Activated CD4-positive, alpha-beta T cell treated with anti-CD3 and anti-CD28 coated beads for 24 hours (primary cell): ENCODE measurements at places on chromosomes 2 and 18.

- DNase-seq: no peak
These were observed 210.1 kb downstream of the AGPS start for GRCh38 chr2:177602611-177603164.

GRCh38 chr2:29247336-29247914 lies 132.2 kb downstream of the CLIP4 start:
- no peak for DNase-seq

- DNase-seq: no peak
These were observed 944.0 kb downstream of the DPP10 start for GRCh38 chr2:115386465-115386864.

GRCh38 chr2:10347562-10347948 lies 44.9 kb downstream of the HPCAL1 start:
- DNase-seq: no peak

GRCh38 chr2:213021971-213022899 lies 129.2 kb downstream of the IKZF2 start:
- DNase-seq: no peak

DNA sequence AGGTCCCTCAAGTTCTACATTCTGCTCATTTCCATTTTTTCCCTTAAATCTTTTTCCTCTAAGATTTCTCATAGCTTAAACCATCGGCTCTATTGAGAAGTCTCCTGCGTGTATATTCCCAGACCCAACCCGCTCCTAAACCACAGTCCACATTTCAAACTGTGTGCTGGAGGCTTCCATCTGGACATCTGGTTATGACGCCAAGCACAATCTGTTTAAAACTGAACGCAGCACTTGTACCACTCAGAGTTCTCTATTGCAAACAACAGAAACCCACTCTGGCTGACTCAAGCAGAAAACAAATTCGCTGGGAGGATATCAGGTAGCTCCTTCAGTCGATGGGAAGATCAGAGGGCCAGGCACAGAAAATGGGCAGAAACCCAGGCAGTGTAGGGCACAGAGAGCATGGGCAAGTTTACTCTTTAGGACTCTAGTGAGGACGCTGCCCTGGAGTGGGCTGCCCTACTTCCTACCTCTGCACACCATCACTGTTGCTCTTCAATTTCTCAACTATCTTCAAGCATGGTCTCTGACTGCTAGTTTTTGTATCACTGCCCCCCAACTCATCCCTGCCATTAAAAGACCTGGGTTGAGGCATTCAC lies 5.6 kb upstream of the EML4 start:
- DNase-seq: no peak

DNA sequence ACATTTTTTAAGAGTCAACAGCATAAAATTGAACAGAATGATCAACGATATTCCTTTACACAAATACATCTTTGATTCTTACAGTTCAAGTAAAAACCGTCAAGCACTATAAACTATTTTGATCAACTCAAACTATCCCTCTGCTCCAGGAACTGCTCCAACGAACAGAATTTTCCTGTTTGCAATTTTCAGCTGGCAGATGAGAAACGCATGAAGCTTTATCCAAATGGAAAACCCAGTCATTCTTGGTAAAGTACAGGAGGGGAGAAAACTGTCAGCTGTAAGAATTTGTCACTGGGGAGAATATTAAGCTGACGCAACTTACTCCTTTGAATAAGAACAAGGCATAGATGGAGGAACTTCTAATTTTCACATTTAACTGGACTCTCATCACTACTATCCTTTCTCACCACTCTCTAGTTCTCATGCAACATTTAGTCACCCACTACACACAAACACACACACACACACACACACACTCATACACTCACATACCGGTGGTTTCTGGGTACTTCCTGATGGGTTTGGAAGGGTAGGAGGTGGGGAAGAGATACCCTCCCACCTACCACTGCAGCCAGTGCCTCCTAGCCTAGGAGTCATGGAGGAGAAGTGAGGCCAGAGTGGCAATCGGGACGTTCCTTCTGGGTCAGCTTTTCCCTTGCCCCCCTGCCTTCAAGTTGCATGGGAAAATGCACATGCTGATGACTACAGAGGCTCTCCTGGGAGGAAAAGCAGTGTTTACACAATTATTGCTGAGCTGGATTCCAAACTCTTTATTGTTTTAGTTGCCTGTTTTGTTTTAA lies 54.0 kb upstream of the SPATS2L start:
- no peak for DNase-seq

DNA sequence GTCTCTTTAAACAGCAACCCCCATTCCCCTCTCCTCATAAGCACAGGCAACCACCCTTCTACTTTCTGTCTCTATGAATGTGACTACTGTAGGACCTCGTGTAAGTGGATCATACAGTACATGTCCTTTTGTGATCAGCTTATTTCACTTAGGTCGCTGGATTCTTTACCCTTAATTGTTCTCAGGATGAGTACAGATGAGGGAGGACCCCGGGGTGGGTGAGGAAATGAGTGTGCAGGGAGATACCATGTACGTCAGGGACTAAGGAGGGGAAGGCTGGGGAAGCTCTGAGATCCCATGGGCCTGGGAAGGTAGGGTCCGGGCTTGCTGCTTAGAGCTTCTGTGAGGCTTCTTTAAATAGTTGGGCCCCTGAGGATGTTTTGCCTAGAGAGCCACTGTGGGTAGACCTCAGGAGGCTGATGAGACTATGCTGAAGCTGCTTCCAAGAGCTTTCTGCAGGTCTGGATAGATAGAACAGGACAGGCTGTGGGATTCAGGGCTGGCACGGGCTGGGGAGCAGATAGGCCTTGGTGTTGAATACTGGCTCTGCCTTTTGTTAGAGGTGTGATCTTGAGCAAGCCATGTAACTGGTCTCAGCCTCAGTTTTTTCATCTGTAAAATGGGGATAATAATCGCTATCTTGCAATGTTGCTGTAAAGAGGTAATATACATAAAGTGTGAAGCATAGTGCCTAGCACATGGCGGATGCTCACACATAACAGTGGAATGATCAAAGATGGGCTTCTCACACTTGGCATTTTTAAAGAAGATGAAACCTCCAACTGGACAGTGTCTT lies 155.3 kb downstream of the PRKCE start:
- no peak for DNase-seq

DNA sequence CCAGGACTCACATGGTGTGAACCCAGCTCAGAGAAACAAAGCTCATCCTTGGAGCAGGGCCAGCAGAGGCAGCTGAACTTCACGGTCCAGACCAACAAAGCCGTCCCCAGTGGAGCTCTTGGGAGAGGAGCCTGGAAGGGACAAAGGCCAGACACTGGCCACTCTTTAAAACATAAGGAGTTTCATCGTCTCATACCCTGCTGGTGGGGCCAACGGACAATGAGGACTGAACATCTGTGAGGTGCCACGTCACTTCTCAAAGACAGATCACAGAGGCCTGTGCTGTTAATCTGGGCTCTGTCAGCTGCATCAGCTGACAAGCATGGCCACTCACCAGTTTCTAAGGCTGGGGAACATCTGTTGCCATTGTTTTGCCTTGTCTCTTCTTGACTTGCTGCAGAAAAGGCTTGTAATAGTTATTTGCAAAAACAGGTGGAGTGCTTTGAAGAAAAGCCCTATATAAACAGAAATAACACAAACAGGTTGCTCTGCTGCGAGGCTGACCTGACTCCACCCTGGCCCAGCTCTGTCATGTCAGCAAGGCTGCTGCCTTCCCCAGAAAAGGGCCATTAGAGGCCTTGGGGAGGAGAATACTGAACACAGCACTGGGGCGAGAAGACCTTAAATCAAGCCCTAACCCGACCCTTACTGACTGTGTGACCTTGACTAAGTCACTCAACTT lies 68.1 kb upstream of the DAPL1 start:
- DNase-seq: no peak

GRCh38 chr2:24085200-24085489 lies 511 bp upstream of the TP53I3 start:
- DNase-seq: no peak

DNA sequence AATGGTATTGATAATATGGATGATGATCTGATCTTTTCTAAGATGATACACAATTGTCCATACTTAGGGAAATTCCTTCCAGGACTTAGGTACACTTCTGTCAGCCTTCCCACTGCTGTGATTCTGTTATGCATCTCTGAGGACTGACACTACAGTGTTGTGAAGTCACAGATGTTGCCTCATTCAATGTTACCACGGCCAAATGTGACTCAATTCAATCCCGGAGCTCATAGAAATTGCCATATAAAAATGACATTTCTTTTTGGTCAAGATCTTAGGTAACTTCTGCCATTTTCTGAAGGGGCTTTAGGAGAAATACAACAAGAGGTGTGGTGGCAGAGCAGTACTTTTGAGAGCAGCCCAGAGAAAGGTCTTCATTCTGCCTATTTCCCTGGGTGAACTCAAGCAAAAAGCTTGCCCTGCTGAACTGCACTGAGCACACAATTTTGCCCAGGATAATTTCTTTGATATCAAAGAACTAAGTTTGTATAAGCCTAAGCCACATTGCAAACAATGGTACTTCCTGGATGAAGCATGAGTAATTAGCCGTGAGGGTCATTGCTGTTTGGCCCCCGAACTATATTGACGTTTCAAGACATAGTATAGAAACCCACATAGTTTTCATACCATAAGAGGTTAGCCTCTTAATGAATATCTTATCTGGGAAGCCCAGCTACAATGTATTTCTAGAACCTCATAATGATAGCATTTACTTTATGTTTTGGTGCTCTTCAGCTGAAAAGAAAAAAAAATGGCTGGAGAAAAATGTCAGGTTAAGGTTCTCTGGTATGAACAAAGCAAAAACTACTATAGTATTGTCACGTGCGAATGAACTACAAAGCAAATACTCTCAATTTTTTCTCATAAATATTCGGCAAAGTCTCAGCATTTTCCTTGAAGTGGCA lies 437.4 kb downstream of the MEIS1 start:
- DNase-seq: no peak

DNA sequence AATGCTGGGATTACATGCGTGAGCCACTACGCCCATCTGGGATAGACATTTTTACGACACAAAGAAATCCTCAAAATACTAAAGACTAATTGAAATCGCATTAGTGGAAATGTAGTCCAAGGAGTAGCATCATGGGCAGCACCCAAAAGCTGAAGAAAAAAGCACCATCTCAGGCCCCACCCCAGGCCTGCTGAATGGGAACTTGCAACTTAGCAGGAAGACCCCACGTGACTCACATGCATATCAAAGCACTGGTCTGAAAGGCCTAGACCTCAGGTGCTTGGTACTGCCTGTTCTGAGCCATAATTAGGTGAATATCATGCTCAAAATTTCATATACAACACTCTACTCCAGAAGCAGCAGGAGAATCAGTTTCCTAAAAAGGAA lies 28.9 kb downstream of the SPRED2 start:
- DNase-seq: no peak

DNA sequence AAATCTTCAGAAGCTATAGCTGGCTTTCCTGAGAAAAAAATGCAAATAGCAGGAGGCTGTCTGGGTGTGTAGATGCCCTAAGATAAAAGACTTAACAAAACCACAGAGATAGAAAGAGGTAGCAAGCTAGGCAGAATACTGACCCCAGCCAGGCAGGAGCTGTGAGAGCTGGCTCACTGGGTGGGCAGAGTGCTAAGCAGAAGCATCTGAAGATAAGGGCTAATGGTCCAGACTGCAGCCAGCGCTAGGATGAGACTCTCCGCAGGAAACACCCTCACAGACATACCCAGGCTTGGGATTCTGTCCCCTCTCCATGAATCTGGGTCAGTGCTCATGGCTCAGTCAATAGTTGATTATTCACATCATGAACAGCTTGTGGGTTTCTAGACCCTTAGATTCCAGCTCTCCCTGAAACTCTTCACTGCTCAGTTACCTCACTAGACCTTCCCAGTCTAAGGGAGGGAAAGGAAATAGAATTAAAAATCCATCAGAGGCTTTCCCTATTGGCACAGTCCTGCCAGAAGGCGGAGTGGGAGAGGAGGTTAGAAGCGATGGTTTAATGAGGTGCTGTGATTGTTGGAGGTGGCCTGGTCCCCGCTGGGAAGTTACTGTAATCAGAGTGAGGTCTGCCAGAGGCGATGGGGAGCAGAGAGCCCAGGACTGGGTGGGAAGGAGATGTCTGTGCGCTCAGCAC lies 21.4 kb upstream of the CCBE1 start:
- DNase-seq: no peak

DNA sequence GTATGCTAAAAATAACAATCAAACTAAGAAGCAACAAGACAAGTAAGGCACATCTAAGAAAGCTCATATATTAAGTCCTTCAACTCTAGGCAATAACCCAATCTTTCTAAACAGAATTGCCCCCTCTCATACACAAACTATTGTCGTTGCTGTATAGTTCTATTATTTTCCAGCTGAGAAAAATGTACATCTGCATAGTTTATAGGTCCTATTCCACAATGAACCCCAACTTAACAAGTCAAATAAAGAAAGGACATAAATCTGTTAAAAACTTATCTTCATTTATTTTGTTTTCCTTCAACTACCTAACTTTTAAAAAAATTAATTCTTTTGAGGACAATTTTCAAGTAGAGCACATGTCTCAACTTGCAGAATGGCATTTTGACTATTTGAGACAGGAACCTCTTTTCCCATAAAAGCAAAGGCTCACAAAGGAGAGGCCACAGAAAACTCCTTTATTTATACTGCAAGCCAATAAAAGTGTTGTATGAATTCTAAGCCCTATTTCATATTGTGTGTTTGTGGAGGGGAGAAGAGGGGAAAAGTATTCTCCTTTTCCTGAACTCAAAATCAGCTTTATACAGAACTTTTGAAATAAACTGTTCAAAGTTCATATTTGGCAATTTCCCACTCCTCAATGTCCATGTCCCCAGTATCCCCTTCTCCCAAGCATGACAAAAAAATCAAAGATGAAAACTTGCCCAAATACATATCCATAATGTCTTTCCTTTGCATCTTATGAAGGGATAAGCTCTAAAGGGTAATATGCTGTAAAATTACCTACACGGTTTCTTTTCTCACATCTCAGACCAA lies 37.4 kb downstream of the RTN4 start:
- no peak for DNase-seq

- DNase-seq: no peak
These were observed 69.6 kb downstream of the COL5A2 start for GRCh38 chr2:189109921-189110397.

DNA sequence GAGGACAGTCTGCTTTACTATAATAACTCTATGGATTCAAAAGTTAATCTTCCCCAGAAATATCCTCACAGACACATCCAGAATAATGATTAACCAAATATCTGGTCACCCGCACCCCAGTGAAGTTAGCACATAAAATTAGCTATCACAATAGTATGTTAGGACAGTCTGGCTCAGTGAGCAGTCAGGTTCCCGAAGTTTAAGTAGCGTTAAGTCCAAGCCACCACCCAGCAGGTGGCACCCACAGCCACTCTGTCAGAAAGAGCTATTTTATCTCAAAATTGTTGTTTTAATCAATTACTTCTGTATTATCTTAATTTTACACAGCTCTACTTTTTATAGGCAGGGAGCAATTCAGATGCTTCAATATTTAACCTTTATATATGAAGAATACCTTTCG lies 537.5 kb downstream of the MBD2 start:
- DNase-seq: no peak

DNA sequence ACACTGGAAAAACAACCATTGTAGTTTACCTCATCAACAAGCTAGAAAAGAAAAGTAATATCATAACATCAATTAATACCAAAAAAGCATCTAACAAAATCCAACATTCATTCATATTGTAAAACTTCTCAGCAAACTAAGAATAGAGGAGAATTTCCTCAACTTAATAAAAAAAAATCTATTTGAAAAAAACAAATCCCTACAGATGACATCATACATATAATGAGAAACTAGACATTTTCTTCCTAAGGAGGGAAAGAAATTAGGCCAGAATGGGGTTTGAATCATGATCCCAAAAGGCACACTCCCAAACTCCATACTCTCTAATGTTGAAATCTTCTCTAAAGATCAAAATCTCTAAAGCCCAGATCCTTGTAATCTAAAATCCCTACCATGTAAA lies 460.0 kb downstream of the IRS1 start:
- DNase-seq: no peak
